A549 treated with AZD2906 at 1 μM for 4 hours (cell line): ENCODE measurements at places on chromosomes 13 and 19. TPM values are rescaled to one million over a fixed set of nuclear protein-coding genes. Genes with fewer than 3 reads are reported as not detected.

The ZNF536 gene
- total RNA-seq = 0.02 TPM in 1 of 5 replicates, not detected in the others

The NBEA gene
- total RNA-seq = 1.3 to 2.2 TPM (median 1.7 TPM) in 5 replicates

The HCST gene
- total RNA-seq = 0.29 to 0.75 TPM (median 0.53 TPM) in 4 of 5 replicates, not detected in the other

The DBP gene
- total RNA-seq = 1.4 to 2.6 TPM (median 1.9 TPM) in 5 replicates

The TEKTIP1 gene
- total RNA-seq = 0.16 to 0.21 TPM (median 0.20 TPM) in 3 of 5 replicates, not detected in the others

The UNC13A gene
- total RNA-seq = 1.0 to 1.7 TPM (median 1.3 TPM) in 5 replicates

The DHPS gene
- total RNA-seq = 36.8 to 48.6 TPM (median 46.6 TPM) in 5 replicates

The SLC1A6 gene
- not detected in 5 replicates for total RNA-seq

The KLK2 gene
- total RNA-seq = 0.06 to 0.27 TPM (median 0.13 TPM) in 5 replicates

The SNRNP70 gene
- total RNA-seq = 311 to 342 TPM (median 330 TPM) in 5 replicates

The FCHO1 gene
- total RNA-seq = 17.6 to 21.4 TPM (median 18.4 TPM) in 5 replicates
